ENCODE measurements at places on chromosomes 16 and 17.
A peak's percentile ranks its signal among the peaks of the same experiment; 100 is the strongest.

GRCh38 chr17:56737421-56738161, 96.1 kb downstream of the C17orf67 start:
- H3K27me3 ChIP-seq, result no peaks in the 10 kb centered on the region
- DNase-seq, result no peak
- no peaks in the 10 kb centered on the region for H3K36me3 ChIP-seq
- no peak overlapping the region for H3K4me3 ChIP-seq
- H3K27ac ChIP-seq, result no peak overlapping the region

GRCh38 chr17:6420173-6420641, 14.7 kb downstream of the AIPL1 start:
- H3K36me3 ChIP-seq, result no peaks in the 10 kb centered on the region
- no peaks in the 10 kb centered on the region for H3K27me3 ChIP-seq
- no peak overlapping the region for H3K4me3 ChIP-seq
- H3K4me1 ChIP-seq, result no peaks in the 10 kb centered on the region
- no peak overlapping the region for H3K27ac ChIP-seq

GRCh38 chr16:19137201-19138128, 23.7 kb downstream of the ITPRIPL2 start:
- H3K4me1 ChIP-seq, result no peaks in the 10 kb centered on the region
- H3K36me3 ChIP-seq, result no peaks in the 10 kb centered on the region
- H3K27me3 ChIP-seq, result no peaks in the 10 kb centered on the region
- DNase-seq, result no peak
- H3K4me3 ChIP-seq, result no peak overlapping the region
- H3K27ac ChIP-seq, result no peak overlapping the region

- H3K27ac ChIP-seq, result no peak overlapping the region
- no peak overlapping the region for H3K4me3 ChIP-seq
Measured at GRCh38 chr17:55224746-55225145, 40.0 kb upstream of the HLF start.

- H3K36me3 ChIP-seq, result no peaks in the 10 kb centered on the region
- no peak for DNase-seq
- no peaks in the 10 kb centered on the region for H3K4me1 ChIP-seq
- H3K27ac ChIP-seq, result no peak overlapping the region
- no peaks in the 10 kb centered on the region for H3K27me3 ChIP-seq
Measured at GRCh38 chr17:13562271-13562800, 39.4 kb downstream of the HS3ST3A1 start.

DNA sequence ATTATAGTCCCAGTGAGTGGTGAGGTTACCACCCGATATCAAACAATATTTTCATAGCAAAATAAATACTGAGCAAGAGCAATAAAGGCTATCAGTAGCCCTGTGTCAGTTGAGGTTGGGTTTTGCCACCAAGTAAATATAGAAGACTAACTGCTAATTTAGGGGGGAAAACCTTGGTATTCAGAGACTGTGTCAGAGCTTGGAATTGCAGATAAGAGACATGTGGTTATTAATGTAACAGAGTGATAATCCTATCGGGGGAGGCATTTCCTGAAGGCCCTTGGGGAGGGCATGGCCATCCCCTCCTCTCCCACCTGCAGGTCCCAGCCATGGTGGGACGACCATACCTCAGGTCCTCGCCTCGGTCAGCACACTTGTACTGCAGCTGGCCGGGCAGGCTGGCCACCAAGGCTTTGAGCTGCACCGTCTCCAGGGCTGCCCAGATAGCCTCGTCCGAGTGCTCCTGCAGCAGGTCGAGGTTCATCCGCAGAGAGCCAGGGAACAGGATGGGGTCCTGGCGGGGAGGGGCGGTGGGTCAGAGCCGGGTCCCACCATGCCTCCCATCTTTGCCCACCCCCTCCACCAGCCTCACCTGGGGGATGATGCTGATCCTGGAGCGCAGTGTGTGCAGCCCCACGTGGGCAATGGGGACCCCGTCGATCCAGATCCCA, 68.9 kb downstream of the ABCC6 start:
- no peaks in the 10 kb centered on the region for H3K4me1 ChIP-seq
- no peak overlapping the region for H3K4me3 ChIP-seq
- H3K27ac ChIP-seq, result no peak overlapping the region
- no peaks in the 10 kb centered on the region for H3K36me3 ChIP-seq

DNA sequence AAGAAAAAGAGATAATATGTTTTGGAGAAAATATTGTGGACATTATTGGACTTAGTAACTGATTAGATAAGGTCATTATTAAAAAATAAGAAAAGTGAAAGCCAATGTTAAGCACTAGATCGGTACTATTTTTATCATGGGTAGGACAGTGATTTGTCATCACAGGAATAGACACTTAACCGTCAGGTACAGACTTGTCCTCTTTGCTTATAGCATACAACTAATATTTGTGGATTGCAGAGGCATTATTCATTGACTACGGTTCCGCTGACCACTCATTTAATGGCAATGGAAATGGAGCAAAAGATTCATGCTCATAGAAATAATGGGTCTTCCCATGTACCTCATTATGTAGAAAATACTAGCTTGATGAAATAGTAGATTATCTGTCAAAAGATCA, 596.3 kb upstream of the CA10 start:
- H3K27ac ChIP-seq, result no peak overlapping the region
- DNase-seq, result no peak
- no peaks in the 10 kb centered on the region for H3K4me1 ChIP-seq
- H3K4me3 ChIP-seq, result no peak overlapping the region

DNA sequence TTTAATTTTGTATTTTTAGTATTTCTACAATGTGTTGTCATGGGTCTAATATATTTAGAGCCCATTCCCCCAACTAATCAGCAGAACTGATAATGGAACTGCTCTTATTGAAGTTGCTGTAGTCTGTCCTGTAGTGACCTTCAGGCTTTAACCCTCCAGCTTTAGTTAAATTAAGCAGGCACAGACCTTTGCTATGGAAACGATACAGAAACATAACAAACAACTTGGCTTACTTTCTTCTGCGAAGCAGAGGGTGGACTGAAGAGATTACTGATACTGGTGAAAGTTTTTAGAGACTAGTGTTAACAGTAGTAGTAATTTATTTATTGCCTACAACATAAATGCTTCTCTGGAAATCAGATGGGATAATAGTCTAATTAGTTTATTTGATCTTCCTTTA, 61.4 kb downstream of the NFATC3 start:
- no peak for DNase-seq
- no peaks in the 10 kb centered on the region for H3K4me1 ChIP-seq
- no peak overlapping the region for H3K4me3 ChIP-seq
- H3K36me3 ChIP-seq, result no peaks in the 10 kb centered on the region

- no peak for DNase-seq
- no peaks in the 10 kb centered on the region for H3K27me3 ChIP-seq
- H3K36me3 ChIP-seq, result no peaks in the 10 kb centered on the region
- no peak overlapping the region for H3K4me3 ChIP-seq
Measured at GRCh38 chr16:54291656-54292487, 5.3 kb upstream of the IRX3 start.

DNA sequence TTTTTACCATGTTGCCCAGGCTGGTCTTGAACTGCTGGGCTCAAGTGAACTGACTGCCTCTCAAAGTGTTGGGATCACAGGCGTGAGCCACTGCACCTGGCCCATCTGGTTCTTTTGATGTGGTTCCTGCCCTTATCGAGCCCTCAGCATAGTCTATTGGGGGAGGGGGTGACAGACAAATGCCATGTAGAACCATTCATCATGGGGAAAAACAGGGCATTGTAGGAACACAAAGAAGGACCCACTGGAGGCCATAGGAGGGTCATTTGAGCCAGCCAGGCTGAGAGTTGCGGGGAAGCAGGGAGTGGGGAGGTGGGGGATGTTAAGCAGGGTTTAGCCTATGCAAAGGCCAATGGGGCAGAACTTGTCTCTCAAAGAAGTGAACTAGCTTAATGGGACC, 11.9 kb downstream of the SEC14L5 start:
- H3K27ac ChIP-seq, result no peak overlapping the region
- H3K27me3 ChIP-seq, result no peaks in the 10 kb centered on the region
- no peaks in the 10 kb centered on the region for H3K4me1 ChIP-seq
- DNase-seq, result no peak
- H3K4me3 ChIP-seq, result no peak overlapping the region

DNA sequence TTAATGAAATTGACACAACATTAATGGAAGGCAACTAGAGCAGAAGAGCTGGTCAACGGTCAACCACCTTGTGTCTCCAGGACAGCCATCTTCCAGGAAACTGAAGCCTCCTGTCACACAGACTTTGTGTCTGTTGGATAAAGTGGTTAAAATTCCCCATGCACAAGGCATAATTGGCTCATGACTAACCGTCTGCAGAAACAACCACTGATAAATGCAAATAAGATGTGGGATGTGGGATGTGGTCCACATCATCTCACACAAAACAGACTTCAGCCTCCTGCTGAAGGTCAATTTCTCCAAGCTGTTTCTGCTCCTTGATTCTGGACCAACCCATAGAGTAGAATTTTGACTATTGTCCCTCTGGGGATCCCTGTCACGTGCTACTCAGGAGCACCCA, 26.9 kb upstream of the XYLT1 start:
- H3K27me3 ChIP-seq, result peaks cover 3% of the 10 kb centered on the region
- H3K4me3 ChIP-seq, result no peak overlapping the region
- no peak for DNase-seq
- no peaks in the 10 kb centered on the region for H3K4me1 ChIP-seq

DNA sequence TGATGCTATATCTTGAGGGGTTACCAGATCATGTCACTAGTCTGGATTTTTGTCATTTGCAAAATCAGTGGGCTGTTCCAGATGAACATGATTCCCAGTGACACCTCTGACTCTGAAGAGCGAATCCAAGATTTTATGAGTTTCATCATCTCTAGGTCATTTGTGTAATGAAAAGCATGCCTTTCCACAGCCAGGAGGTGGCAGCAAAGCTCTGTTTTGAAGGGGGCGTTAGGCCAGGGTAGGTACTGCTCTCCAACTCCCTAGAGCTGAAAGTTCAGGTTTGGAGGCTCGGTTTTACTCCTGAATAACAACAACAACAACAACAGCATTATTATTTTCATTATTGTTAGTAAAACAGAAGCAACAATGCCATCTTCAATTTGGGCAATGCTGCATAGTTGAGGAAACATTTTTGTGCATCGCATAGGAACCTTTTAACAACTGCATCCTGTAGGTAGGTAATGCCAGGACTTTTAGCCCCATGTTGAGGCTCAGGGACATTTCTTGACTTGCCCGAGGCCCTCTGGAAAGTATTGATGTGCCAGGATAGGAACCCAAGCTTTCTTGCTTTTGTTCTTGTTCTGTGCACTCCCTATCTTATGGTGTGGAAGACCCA, 77.0 kb downstream of the MYH13 start:
- no peaks in the 10 kb centered on the region for H3K27me3 ChIP-seq
- no peak overlapping the region for H3K27ac ChIP-seq
- peak; percentile 59 for DNase-seq
- H3K4me1 ChIP-seq, result no peaks in the 10 kb centered on the region
